Right ventricle myocardium inferior (tissue), 1 donor: ENCODE measurements at places on chromosomes 16 and 17.
A peak's percentile ranks its signal among the peaks of the same experiment; 100 is the strongest.

DNA sequence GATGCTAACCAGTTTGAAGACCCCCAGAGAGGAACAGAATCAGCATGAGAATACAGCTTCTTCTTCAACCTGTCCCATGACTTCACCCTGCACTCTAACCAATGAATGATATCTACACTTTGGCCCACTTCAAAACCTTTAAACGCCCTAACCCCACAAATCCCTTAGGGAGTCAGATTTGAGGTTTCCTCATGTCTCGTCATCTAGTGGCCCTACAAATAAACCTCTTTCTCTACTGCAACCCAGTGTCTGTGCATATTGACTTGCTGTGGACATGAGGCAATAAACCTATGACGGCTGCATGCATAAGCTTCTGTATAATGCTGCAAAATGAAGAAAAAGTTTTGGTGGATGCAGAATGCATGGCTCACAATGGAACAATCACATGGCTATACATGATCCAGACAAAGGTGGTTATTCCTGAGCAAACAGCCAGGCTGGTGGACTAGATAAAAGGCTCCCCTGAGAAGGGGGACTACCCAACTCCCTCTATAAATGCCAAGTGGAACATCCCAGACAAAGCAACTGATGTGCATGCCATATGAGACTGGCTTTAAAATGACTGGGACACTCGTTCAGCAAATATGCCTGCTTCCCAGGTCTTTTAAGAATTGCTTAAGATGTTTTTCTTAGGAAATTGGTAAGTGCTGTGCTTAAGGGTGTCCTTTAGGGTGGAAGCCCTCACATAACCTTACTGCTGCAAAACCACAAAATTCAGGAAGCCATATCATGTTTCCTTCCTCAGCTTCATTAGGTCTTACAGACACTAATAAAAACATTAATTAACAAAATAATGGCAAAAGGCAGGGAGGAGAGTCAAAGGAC is 12.2 kb downstream of the N4BP1 start:
- DNase-seq: no peak

DNA sequence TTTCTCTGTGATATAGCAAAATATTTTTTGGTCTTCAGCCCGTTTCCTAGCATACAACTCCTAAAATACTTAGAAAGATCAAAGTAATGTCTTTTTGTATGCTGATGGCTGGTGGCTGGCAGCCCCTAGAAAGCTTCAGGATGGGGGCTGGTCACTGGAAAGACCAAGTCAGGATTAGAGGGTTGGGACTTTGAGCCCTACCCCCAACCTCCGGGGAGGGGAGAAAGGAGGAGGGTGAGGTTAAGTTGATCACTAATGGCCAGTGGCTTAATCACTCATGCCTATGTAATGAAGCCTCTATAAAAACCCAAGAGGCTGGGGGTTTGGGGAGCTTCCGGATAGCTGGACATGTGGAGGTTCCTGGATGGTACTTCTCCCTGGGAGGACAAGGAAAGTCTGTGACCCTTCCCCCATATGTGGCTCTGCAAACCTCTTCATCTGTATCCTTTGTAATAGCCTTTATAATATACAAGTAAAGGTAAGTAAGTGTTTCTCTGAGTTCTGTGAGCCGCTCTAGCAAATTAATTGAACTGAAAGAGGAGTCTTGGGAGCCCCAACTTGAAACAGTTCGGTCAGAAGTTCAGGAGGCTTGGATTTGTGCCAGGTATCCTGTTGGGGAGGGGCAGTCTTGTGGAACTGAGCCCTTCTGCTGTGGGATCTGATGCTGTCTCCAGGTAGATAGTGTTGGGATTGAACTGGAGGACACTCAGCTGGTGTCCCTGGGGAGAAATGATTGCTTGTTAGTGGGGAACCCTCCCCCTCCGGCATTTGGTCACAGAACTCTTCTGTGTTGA is 3.5 kb downstream of the SLC7A6 start:
- no peak for DNase-seq

DNA sequence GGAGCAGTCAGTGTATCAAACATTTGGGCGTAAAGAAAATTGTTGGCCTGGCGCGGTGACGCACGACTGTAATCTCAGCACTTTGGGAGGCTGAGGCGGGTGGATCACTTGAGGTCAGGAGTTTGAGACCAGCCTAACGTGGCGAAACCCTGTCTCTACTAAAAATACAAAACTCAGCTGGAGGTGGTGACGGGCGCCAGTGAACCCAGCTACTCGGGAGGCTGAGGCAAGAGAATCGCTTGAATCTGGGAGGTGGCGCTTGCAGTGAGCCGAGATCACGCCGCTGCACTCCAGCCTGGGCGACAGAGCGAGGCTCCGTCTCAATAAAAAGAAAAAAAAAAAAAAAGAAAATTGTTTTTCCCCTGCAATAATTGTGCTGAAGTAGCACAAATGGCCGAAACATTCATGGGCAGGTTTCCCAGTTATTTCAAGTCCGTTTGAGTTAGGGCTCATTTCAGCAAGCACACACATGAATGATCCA is 1.4 kb downstream of the GCSH start:
- no peak for DNase-seq

- DNase-seq: peak; percentile 30
Observed at GRCh38 chr17:80876950-80877728, 114.5 kb upstream of the CHMP6 start.

- no peak for DNase-seq
Observed at GRCh38 chr16:30656974-30657865, 1.0 kb upstream of the FBRS start.

- DNase-seq: no peak
Observed at GRCh38 chr17:47172696-47173565, 16.2 kb downstream of the CDC27 start.

DNA sequence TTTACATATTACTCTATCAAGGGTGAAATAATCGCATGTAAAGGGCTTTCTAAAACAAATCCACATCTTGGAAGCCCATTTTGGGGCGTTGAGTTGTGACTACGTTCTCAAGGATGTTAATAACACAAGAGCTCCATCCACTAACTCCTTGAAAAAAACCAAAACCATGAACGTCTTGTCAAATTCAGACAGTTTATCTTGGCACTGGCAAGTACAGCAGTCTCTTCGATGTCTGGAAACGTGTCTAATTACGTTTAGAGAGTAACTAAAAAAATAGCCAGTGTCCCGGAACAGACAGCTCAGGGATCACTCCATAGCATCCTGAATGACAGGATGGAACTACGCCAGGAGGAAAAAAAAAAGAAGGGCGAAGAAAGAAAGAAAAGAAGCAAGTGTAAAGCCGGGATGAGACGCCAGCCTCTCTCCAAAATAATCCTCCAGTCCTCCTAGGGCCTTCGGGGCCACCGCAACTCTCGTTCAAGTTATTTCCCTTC is 954 bp downstream of the MYO1D start:
- no peak for DNase-seq

DNA sequence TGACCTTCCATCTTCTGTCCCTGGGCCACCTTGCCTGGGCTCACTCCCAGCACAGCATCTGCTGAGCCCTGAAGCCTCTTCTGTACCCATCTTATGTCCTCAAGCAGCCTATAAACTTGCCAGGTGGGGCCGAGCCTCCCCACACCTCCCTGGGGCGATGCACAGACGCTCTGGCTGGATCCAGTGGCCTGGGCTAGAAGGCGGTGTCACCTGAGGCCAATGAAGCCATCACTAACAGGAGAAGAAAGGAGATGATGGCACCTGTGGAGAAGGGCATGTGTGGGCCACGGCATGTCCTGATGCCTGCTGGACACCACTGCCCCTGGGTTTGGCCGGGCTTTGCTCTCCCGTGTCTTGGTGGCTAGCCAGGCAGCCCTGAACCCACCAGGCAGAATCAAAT is 45.5 kb downstream of the PEMT start:
- no peak for DNase-seq

DNA sequence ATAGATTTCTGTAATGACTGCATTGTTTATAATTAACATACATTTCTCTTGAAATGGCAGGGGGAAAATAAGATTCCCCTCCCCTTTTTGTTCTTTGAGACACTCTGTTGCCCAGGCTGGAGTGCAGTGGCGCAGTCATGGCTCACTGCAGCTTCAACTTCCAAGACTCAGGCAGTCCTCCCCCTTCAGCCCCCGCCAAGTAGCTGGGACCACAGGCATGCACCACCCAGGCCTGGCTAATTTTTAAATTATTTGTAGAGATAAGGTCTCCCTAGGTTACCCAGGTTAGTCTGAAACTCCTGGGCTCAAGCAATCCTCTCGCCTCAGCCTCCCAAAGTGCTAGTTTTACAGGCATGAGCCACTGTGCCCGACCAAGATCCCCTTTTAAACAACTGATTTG is 67.7 kb downstream of the KATNIP start:
- DNase-seq: no peak

GRCh38 chr16:75256059-75256571 is 4.7 kb upstream of the BCAR1 start:
- DNase-seq: peak; percentile 70

- no peak for DNase-seq
Observed at GRCh38 chr17:4585638-4585994, 1.3 kb downstream of the SMTNL2 start.

GRCh38 chr17:79938336-79939093 is 97.2 kb downstream of the TBC1D16 start:
- DNase-seq: peak; percentile 59

DNA sequence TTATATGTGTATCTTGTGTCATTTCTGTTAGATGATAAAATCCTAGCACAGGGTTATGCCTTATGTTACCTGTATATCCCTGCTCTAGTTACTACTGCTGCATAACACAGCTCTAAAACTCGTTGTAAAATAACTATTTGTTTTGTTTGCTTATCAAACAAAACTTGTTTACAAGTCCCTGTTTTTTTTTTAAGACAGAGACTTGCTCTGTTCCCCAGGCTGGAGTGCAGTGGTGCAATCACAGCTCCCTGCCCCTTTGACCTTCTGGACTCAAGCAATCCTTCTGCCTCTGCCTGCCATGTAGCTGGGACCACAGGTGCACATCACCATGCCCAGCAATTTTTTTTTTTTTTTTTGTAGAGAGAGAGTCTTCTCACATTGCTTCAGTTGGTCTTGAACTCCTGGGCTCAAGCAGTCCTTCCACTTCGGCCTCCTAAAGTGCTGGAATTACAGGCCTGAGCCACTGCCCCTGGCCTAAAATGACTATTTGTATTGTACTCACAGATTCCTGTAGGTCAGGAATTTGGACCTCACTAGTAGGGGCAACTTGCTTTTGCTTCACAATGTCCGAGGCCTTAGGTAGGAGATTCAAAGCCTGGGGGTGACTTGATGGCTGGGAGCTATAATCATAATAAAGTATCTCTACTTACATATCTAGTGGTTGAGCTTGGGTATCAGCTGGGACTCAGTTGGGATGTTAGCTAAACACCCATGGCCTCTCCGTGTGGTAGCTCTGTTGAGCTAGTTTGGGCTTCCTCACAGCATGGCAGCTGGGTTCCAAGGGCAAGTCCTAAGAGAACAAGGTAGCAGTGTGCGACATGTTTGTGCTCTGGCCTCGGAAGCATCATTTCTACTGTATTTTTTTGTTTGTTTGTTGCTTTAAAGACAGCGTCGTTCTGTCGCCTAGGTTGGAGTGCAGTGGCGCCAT is 12.6 kb downstream of the DUSP14 start:
- no peak for DNase-seq

GRCh38 chr16:82628088-82628423 is 1.3 kb downstream of the CDH13 start:
- DNase-seq: no peak

- DNase-seq: no peak
Observed at GRCh38 chr17:65797101-65797500, 235.7 kb upstream of the AXIN2 start.

GRCh38 chr16:68782198-68783174 is 45.4 kb downstream of the CDH1 start:
- DNase-seq: no peak

- peak; percentile 87 for DNase-seq
Observed at GRCh38 chr17:9971991-9972390, 66.9 kb upstream of the RCVRN start.

GRCh38 chr17:80996422-80997305 is 5.0 kb downstream of the CHMP6 start:
- DNase-seq: no peak

DNA sequence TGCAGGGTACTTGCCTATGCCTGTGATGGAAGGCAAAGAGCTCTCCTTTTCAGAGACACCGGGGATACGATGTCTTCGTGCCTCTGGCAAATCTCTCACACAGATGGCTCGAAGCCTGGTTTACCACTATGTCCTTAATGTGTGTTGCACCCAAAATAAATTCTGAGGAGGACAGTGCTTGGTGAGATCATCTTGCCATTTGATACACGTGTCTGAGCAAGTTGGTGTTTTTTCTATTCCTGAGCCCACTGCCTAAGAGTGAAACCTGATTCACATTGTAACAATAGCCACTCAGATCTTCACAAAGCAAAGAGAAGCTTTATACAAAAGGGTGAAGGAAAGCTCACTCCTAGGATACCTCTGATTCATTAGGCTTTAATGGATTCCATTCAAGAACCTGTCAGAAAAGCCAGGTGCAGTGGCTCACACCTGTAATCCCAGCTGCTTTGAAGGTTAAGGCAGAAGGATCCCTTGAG is 33.1 kb upstream of the AKAP1 start:
- DNase-seq: no peak

- no peak for DNase-seq
Observed at GRCh38 chr17:50214976-50215760, 13.7 kb upstream of the COL1A1 start.

DNA sequence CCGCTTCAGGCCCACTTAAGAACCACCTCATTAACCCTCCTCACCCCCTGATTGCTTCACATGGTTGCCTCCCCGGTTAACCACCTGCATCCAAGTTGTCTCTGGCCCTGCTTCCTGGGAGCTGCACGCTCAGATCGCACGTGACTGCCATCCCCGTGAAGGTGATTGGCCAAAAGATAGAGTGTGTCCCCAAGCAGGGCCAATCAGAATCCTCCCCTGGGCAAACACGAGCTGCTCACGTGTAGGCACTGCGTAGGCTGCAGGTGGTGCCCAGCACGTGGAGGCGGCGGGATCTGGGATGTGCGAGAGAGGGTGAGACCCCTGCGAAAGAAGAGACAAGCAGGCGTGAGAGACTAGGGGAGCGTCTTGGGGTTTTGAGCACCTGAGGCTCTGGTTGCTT is 111.8 kb upstream of the CRHR1 start:
- DNase-seq: no peak

DNA sequence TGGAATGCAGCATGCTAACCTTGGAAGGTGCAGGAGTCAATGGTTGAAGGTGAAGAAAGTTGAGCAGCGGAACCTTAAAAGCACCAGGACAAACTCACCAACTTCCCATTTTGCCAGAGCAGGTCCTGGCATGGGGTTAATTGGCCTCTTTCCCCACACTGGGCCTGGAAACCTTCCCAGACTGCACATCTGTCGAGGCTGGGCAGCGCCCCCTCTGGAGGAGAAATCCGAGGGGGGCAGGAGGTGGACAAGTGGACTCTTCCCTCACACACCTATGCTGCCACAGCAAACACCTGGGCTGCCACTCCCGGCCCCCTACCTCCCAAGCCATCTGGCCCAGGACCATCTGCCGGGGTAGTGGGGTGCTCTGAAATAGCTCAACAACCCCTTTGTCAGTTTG is 232.4 kb downstream of the CBLN1 start:
- no peak for DNase-seq

DNA sequence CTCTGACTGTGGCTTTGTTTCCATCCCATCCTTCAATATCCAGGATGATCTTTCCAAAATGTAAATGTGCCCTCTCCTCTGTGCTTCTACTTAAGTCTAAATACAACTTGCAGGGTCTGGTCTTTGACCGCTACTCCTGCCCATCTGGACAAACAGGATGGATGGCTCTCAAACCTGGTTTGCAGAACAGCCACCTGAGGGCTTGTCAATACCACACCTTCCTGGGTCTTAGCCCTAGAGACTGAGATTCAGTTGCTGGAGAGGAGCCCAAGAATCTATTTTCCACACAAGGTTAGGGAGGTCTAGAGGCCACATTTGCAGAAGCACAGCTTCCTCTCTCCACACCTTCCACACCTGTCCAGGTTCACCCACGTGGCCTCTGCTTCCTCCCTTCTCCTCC is 1.9 kb upstream of the GRB7 start:
- DNase-seq: no peak
